Stimulated activated CD4-positive, alpha-beta T cell treated with anti-CD3 and anti-CD28 coated beads, Interleukin-1b, Interleukin-23, amount 100 ng/mL, for 1 hour (primary cell): ENCODE measurements at places on chromosomes 13 and 19.

GRCh38 chr19:39848392-39848791, 2.2 kb upstream of the FBL start:
- no peak for DNase-seq

- no peak for DNase-seq
Measured at GRCh38 chr19:2044709-2045500, 6.1 kb downstream of the MKNK2 start.

DNA sequence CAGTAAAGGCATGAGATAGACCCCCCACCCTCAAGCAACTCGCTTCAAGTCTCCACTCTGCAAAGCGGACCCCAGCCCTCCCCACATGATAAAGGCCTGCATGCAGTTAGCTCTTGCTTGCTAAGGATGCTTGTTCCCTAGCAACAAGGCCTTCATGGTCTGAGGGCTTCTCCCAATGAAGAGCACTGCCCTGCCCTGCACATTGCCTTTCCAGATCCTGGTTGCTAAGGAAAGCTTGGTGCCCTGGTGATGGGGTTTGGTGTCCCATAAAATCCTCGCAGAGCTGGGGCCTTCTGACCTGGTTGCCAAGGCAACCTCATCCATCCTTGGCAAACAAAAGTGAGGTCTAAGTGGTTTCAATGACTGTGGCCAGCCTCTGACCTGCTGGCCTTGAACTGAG, 6.0 kb downstream of the DBP start:
- DNase-seq, result no peak

DNA sequence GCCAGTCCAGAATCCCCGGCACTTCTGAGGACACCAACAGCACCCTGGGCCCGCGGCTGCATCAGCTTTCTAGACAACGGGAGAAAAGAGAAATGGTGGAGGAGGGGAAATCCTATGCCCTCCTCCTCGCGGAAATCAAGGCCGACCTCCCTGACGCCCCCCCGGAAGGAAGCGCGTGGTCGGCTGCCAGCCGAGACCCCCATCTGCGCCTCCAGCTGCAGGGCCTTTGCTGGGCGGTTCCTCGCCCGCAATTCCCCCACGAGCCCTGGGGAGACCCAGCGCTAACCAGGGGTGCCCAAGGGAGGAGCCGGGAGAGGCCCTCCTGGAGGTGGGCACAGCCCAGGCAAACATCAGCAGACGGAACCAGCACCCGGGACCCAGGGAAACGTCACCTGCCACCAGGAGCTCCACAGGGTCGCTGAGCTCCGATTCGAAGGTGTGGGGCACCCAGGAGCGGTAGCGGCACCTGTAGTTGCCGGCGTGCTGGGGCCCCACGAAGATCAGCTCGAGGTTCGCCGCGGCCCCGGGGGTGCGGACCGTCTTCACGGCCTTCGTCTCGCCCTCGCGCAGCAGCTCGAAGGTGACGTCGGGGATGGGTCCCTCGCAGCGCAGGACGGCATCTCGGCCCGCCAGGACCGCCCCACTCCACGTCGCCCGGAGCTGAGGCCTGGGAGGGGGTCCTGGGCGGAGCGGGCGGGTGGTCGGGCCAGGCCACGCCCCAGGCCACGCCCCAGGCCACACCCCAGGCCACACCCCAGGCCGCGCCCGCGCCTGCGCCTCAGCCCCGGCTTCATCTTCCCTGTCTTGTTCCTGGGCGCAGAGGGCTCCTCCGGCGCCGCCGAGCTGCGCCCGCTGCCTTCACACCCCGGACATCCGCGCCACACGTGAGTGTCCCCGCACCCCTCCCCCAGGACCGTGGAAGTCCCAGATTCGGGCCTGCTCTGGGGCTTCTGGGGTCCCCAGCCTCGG, 6.0 kb downstream of the A1BG start:
- DNase-seq, result peak; percentile 33
